ENCODE measurements at places on chromosomes 7 and 10. TPM values are rescaled to one million over a fixed set of nuclear protein-coding genes. Genes with fewer than 3 reads are reported as not detected.

DNA sequence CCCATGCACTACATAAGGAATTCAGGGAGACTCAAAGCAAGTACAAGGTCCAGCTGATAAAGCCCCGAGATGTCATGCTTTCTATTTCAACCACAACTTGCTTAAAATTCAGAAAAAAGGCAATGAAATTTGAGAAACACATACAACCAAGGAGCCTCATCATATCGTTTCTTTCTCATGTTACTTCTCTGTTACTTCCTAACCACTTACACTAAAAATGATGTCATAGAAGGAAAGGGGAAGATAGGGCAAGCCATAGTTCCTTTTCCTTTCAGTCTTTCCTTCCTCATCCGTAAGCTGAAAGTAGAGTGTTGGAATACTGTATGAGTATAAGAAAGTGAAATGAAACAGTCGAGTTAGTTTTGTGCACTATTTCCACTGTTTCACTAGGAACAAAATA, 27.9 kb upstream of the CDK14 start:
- DNase-seq: no peak
- H3K4me1 ChIP-seq: no peaks in the 10 kb centered on the region
- H3K27me3 ChIP-seq: no peaks in the 10 kb centered on the region

Gene PHKG1
- total RNA-seq: 5.5 TPM

Gene CALN1
- total RNA-seq: 0.03 TPM

DNA sequence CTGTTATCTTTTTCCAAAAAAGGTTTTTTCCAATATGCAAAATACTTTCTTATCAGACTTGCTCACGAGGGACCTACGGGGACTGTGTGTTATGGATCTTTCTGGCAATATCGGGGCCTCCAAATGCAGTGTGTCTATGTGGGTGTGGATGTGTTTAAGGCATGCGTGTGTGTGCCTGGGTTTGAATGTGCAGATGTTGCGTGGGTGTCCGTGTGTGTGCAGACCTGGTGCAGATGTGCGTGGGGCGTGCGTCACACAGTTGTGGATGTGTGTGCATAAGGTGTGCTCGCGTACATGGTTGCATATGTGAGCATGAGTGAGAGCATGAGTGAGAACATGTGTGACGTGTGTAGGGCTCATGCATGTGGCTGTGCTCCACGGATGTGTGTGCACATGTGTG, 19.7 kb downstream of the NKX6-2 start:
- no peaks in the 10 kb centered on the region for H3K27me3 ChIP-seq

Gene HOXA2
- not detected for total RNA-seq

DNA sequence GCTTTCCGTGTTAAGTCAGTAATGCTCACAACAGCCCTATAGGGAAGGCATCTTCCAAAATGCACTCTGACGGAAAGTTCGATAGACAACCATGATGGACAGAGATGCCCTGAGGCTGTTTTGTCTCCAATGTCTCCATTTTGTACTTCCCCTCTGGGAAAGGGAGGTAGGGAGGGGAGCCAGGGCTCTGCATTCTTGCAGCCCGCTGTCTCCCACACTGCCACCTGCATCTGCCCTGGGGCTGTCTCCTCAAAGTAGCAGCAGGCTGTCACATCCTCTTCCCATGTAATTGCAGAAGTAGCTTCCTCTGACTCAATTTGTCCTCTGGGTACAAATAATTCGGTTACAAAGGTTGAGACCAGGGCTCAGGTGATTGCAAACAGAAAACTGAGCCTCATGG, 131.4 kb downstream of the GPAM start:
- no peak overlapping the region for H3K4me3 ChIP-seq
- H3K4me1 ChIP-seq: no peaks in the 10 kb centered on the region
- H3K27me3 ChIP-seq: no peaks in the 10 kb centered on the region
- H3K36me3 ChIP-seq: no peaks in the 10 kb centered on the region
- no peak for DNase-seq

DNA sequence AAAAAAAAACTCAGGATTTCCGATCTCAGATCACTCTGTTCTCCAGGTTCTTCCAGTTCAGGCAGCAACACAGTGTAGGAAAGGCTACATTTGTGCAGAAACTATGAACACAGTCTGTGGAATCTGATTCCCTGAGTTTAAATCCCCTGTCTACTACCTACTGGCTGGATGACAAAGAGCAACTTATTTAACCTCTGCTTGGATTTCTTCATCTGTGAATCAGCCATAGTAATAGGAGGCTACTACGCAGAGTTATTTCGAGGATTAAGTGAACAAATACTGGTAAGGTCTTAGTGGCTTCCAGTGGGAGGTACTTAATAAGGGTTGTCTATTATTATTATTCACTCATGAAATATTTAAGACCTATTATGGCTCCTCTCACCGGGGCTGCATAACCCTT, 44.3 kb upstream of the PDCD4 start:
- H3K4me1 ChIP-seq: no peaks in the 10 kb centered on the region
- H3K27ac ChIP-seq: no peak overlapping the region
- H3K27me3 ChIP-seq: no peaks in the 10 kb centered on the region
- no peak for DNase-seq

Gene ARMC3
- total RNA-seq: not detected

Gene SLC26A5
- not detected for total RNA-seq

Gene PIP
- not detected for total RNA-seq

GRCh38 chr7:55030314-55030713, 11.5 kb downstream of the EGFR start:
- H3K36me3 ChIP-seq: no peaks in the 10 kb centered on the region
- H3K4me3 ChIP-seq: no peak overlapping the region
- H3K27ac ChIP-seq: no peak overlapping the region
- no peak for DNase-seq
- no peaks in the 10 kb centered on the region for H3K27me3 ChIP-seq
- no peaks in the 10 kb centered on the region for H3K4me1 ChIP-seq

All from T-cell (primary cell).